ENCODE measurements at places on chromosomes 6 and 20. TPM values are rescaled to one million over a fixed set of nuclear protein-coding genes. Genes with fewer than 3 reads are reported as not detected.

- DNase-seq, result no peak
These were observed 70.3 kb downstream of the ANKEF1 start for GRCh38 chr20:10105046-10105445.

GRCh38 chr20:29443819-29444218, 1813.6 kb upstream of the DEFB115 start:
- no peak for DNase-seq

GRCh38 chr6:41784581-41785171, 2.8 kb upstream of the TOMM6 start:
- no peak for DNase-seq

DNA sequence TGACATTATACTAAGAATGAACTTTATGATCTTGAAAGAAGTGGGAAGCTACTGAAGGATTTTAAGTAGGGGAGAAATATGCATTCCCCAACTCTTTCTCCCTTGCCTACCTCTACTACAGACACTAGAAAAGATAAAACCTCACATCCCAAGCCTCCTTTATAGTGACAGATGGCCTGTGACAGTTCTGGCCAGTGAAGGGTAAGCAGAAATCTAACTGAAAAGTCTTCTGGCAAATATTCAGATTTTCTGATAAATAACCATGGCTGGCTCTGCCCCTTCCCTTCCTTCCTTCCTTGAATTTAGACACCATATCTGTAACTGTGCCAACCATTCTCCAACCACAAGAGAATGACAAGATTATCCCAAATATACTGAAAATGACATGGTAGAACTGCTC, 10.2 kb upstream of the BEND6 start:
- DNase-seq, result no peak

DNA sequence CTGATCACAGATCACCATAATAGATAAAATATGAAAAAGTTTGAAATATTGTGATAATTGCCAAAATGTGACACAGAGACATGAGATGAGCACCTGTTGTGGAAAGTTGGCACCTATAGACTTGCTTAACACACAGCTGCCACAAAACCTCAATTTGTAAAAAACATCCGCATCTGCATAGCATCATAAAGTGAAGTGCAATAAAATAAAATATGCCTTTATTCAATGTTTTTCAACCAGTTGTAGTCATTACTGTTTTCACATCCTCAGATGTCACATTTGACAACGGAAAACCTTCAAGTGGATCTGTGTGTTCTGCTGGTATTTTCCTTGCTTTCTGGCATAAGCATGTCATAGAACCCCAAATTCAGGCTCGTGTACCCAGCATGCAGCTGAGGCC, 50.2 kb upstream of the IFNGR1 start:
- no peak for DNase-seq

GRCh38 chr6:63963769-63964315, 328.2 kb downstream of the PHF3 start:
- DNase-seq, result no peak

DNA sequence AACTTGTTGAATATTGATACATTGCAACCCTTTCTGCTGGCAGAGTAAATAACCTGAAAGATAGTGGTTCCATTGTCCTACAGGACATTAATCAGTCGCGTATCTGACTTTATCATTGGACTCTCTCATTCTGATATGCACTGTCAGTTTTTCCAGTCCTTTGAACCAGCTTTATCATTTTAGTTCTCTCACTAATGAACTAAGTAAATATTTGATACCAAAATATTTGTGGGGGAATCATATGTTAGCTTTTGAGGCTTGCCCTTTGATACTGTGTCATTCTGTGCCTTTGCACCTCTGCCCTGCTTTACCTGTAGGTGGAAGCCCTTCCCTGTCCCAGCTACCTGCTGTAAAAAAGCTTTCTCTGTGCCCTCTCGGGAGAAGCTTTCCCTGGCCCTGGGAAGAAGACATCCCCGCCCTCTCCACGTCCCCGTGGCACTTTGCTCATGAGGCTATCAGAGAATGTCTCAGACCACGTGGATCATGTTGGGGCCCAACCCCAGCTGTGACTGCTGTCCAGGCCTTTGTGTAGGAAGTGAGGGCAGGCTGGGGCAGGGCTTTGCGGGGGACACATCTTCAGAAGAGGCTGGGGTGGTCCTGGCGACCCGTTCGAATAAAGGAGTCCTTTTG, 117.8 kb upstream of the NXT1 start:
- DNase-seq, result no peak

DNA sequence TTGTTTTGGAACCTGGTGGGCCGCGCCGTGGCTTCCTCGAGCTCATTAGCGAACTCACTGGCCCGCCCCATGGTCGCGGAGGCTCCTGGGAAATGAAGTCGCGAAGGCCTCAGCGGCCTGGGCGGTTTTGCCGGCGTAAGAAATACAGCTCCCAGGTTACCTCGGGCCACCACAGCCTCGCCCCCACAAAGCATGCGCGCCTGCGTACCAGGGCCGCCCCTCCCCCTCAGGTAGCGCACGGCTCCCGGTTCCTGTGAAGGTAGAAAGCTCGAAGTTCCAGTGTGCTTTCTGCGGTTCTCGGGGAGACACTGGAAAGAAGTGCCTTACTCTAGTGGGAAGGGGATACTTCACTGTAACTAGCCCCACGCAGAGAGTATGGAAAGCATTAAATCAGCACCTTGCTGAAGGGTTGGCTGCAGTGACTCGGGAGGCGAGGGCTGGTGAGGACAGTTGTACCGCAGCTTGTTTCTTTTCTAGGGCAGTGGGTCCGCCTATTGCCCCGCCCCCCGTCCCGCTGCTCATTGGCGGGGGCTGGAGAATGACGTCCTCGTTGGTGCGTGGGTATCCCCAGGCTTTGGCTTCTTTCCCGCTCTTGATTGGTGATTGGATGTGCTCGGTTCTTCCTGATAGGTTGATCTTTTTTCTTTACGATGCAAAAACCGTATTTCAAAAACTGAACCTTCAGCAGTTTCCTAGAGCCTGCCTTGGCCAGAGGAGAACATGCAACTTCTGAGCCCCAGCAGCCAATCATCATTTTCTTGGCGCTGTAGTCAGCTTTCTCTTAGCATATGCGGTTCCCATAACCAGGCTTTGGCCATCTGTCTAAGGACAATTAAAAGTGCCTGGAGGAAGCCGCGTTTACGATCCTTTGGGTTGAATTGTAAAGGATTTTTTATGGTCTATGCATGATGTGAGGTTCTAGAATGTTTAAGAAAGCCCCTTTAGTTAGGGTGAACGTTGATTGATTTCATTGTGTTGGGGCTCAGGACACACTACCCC, at the start of gene CDK19:
TSS of gene CDK19 (minus strand) at position 59 of the 999 bp plus-strand sequence. CDS start 333 bp downstream, outside the sequence.
- DNase-seq, result peak; percentile 95

GRCh38 chr6:13924146-13924948, 405 bp upstream of the RNF182 start:
- DNase-seq, result peak; percentile 50

- peak; percentile 69 for DNase-seq
These were observed 123.3 kb upstream of the COL21A1 start for GRCh38 chr6:56370561-56371211.

DNA sequence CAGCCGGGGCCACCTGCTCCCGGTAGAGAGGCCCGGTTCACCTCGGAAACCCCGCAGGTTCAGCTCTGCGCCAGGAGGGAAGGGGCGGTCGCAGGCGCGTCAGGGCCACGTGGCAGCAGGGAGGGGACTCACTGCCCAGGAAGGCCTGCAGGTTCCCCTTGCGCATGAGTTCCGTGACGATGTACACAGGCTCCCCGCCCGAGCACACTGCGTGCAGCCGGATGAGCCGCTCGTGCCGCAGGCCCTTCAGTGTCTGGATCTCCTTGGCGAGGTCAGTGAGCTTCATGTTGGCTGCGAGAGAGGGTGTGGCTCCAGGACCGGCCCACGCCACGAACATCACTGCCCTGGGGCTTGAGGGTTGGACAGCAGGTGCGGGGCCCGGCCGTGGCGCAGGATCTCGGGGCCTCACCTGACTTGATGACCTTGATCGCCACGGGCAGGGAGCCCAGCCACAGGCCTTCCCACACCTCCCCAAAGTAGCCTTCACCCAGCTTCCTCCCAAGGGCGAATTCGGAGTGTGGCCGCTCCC, 4.9 kb upstream of the PTK6 start:
- no peak for DNase-seq

DNA sequence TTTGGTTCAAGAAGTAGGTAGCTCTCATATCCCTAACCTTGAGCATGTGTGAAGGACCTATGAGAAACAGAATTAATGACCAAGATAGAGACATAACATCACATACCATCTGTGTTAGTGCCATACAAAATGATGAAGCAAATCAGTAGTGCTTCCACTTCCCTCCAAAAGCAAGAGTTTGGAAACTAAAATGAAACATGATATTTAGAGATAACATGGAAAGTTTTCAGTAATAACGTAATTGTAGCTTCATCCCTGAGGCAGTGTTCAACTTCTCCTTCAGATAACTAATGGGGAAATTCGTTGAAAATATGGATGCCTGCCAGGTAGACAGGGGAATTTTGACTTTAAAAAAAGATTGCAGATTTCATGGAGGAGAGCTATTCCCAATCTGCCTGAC, 248.4 kb upstream of the IRAK1BP1 start:
- no peak for DNase-seq

- DNase-seq, result no peak
These were observed 354.3 kb downstream of the COL12A1 start for GRCh38 chr6:74851596-74851995.

DNA sequence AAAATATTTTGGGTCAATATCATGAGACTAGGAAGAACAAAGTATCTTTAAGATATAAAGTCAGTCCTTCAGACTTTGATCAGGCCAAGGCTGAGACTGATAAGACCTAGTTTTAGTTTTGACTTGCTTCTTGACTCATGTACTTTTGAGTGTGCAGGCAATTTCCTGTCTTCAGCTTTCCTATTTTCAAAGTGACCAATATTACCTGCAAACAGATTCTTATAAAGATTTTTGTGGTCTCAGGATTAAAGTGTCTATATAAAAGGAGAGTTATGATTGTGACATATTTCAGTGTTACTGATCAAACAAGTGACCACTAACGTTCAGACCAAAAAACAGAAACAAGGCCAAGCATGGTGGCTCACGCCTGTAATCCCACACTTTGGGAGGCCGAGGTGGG, 36.0 kb upstream of the AKIRIN2 start:
- DNase-seq, result no peak

DNA sequence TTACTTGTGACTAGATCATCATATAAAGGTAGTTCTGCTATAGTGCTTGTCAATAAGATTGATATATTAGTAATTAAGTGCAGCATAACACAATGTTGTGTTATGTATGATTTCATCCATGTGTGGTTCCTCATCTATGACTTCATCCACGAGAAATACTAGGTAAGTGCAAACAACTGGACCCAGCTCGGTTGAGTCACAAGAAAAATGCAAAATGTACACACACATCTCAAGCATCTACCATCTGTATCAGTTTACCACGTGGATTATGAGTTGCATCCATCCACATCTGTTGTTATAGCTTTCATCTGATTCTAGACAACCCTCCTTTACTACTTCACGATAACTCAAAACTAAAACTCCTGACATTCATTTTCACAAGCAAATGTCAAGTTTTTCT, 517.0 kb upstream of the CITED2 start:
- DNase-seq, result no peak

- no peak for DNase-seq
These were observed 41.2 kb upstream of the ASIP start for GRCh38 chr20:34200023-34200422.

Gene PIGU
- total RNA-seq, result 28.7 TPM

Gene HTR1E
- total RNA-seq, result not detected

Gene C20orf96
- 3.8 TPM for total RNA-seq

Gene RANBP9
- 24.6 TPM for total RNA-seq

Gene CRISP2
- not detected for total RNA-seq

Gene ADGRG6
- total RNA-seq, result 25.0 TPM

Gene SRMS
- total RNA-seq, result not detected
